Activated CD4-positive, alpha-beta T cell treated with anti-CD3 and anti-CD28 coated beads, Interleukin-2, amount 50 U/mL, for 16 hours (primary cell): ENCODE measurements at places on chromosomes 3 and 15.
A peak's percentile ranks its signal among the peaks of the same experiment; 100 is the strongest.

- DNase-seq, result no peak
Measured at GRCh38 chr3:50258029-50258680, 10.8 kb upstream of the SEMA3B start.

DNA sequence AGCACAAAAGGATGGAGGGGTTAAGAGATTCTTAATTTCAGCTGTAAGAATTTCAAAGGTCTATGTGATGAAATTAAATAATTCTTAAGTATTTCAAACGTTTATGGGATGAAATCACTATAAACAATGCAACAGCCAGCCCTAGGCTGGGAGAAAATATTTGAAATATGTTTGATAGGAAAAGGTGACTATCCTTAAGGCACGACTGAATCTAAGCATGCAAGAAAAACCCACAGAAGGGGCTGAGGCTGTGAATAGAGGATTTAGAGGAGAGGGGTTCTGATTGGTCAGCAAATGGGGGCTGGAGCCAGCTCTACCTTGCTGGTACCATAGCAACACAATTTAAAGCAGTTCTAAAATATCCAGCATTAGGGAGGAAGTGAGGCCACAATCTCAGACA lies 220.8 kb upstream of the ATP10A start:
- no peak for DNase-seq

DNA sequence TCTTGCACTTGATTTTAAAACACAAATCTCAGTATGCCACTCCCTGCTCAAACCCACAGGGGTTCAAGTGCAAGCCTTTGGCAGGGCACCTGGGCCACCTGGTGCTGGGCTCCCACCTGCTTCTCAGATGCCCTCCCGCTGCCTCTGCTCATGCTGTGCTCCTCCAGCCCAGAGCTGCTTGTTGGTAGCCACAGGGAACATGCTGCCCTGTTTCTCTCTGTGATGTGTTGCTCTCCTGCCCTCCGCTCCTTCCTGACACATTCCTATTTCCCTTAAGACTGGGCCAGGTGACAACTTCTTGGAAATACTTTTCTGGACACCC lies 27.1 kb upstream of the KY start:
- DNase-seq, result no peak

GRCh38 chr3:197611255-197611654 lies 55.5 kb upstream of the BDH1 start:
- no peak for DNase-seq

- DNase-seq, result no peak
Measured at GRCh38 chr3:34650131-34650530, 851.7 kb downstream of the PDCD6IP start.

DNA sequence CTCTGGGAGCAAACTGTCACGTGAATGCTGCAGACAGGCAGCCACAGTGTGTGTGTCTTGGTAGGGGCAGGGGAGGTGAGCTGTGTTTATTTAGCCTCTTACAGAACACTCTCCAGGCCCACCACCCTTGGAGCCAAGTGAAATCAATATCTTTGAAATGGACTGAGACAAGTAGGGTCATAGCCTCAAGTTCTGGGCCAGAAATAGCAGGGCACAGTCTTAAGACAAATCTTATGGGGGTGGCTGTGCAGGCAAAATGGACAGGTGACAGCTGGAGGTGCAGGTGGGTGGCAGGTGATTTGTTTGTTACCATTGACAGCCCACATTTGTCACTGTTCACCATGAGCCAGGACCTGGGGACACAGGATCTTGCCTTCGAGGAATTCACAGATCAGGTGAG lies 93.6 kb upstream of the NMNAT3 start:
- DNase-seq, result no peak

GRCh38 chr3:50028346-50028745 lies 60.4 kb upstream of the RBM5 start:
- no peak for DNase-seq

DNA sequence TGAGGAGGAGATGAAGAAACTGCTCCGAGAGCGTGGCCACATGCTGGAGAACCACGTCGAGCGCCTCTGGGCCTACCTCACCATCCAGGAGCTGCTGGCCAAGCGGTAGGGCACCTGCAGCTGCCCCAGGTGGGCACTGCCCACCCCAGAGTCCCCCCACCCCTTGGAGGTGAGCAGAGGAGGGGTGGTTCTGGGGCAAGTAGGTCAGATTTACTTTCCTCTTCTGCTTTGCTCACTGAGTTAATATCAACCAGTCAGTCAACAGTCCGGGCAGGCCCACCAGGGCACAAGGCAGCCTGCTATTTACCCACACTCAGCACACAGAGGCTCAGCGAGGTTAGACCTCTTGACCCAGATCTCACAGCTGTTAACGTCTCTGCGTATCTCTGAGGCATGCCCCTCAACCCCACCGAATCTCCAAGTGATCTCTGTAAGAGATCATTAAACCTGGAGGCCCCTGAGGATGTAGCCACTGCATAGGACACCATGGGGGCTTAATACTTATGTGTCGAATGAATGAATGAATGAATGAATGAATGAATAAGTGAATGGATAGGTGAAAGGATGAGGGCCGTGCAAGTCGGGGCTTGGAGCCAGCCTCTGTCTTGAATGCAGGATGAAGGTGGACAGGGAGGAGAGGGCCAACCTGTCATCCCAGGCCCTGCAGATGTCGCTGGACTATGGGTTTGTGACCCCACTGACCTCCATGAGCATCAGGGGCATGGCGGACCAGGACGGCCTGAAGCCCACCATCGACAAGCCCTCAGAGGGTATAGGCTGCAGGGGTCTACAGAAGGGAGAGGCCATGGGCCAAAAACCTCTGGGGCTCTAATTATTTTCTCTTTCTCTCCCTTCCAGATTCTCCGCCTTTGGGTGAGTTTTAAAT lies 8.0 kb upstream of the ITIH3 start:
- no peak for DNase-seq

- no peak for DNase-seq
Measured at GRCh38 chr3:50388016-50388719, 28.8 kb upstream of the TMEM115 start.

- no peak for DNase-seq
Measured at GRCh38 chr15:95416576-95416975, 913.9 kb upstream of the NR2F2 start.

DNA sequence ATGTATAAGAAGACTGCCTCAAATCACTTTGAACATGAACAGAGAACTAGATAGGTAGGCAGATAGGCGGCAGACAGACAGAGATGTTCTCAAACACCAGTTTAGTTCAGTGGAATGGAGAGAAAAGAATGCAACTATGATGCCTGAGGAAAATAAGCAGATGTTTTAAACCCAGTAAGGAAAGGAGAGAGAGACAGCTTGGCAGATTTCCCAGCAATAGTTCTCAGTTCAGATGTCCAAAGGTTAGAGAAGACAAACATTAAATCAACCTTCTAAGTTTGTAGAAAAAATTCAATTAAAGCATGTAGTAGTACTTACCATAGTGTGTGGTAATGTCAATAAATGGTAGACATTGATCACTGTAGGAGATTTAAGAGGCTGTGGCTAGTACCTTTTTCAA lies 209.6 kb upstream of the PFN2 start:
- no peak for DNase-seq

DNA sequence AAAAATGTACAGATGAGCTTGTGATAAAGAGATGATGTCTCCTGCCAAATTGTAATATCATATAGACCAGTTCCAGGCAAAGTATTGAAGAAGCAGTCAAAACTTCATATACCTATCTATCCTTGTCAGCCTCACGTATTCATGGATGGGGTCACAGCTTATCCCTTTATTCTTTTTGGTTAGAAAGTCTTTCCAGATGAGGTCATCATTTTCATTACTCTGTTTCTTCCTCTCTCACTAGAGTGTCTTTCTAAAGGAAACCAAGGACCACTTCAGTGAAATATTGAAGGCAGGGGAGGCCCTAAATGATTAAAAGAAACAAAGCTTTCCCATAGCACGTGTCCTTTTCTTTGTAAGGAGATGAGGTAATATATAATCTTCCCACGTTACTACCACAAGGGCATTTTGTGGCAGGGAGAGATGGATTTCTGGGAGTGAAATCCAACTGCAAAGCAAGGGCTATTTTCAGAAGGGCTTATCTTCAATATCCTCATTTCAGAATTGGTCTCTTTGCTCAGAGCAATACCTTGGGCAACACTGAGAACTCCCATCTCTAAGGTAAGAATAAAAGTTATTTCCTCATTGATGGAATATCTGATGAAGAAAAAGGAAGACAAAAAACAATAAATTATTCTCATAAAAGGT lies 260.2 kb downstream of the TIGIT start:
- no peak for DNase-seq

- no peak for DNase-seq
Measured at GRCh38 chr15:73021139-73021621, 31.1 kb upstream of the NEO1 start.

GRCh38 chr15:56244811-56245576 lies 1.3 kb upstream of the RFX7 start:
- DNase-seq, result peak; percentile 32

DNA sequence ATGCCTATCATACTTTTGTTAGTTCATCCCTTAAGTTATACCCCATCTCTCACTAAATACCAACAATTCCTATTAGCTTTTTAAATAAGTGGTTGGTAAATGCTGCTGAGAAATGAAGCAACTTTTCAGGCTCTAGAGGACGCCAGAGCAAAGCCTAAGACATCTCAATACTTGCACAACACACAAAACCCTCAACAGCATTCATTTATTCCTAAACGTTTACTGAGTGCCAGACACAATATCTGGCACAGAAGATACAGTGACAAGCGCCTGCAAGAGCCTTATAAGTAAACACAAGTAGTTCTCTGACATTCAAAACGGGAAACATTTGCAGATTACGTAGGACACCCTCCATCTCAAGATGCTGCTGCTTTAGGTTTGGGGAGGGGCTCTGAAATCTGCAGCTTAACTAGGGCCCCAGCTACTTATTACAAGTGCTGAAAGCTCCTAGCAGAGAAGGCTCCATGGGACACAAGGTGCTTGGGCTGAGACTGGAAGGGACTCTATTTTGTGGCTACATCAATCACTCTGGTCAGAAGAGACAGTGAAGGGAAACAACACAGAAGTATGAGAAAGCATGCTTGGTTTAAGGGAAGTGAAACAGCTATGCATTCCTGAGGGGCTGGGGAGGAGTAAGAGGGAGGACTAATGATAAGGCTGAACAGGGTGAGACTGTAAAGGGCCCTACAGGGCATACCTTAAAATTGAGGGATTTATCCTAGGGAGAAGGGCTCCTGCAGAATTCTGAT lies 311.3 kb downstream of the PLCL2 start:
- DNase-seq, result no peak

GRCh38 chr3:196192524-196193051 lies 18.6 kb downstream of the ZDHHC19 start:
- DNase-seq, result no peak

DNA sequence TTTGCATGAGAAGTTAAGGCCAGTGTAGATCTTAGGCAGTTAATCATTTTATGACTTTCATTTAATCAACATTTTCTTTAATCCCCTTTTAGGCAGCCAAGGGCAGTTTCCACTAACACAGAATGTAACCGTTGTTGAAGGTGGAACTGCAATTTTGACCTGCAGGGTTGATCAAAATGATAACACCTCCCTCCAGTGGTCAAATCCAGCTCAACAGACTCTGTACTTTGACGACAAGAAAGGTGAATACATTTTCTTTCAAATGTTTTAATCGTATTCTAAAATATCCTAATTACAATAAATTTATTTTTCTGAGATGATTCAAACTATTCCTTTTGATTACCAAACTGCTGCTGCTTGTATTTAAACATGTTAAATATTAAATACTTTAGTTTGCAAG lies 843.2 kb downstream of the CADM2 start:
- no peak for DNase-seq

DNA sequence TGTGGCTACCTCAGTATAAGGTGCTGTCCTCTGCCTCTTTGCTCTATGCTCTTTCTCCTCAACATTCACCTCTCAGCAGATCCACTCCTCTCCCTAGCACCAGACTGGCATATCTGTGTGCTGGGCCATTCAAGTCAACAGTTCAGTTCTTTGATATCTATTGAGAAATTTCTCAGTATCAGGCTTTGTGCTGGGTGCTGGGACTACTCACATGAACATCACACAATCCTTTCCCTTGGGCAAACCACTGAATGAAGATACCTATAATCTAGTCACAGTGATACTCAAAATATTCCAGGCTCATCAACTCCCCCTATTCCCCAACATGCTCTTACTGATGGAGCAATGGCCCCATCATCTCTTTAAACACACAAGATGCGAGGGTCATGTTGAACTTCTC lies 120.8 kb downstream of the RPL22L1 start:
- no peak for DNase-seq

DNA sequence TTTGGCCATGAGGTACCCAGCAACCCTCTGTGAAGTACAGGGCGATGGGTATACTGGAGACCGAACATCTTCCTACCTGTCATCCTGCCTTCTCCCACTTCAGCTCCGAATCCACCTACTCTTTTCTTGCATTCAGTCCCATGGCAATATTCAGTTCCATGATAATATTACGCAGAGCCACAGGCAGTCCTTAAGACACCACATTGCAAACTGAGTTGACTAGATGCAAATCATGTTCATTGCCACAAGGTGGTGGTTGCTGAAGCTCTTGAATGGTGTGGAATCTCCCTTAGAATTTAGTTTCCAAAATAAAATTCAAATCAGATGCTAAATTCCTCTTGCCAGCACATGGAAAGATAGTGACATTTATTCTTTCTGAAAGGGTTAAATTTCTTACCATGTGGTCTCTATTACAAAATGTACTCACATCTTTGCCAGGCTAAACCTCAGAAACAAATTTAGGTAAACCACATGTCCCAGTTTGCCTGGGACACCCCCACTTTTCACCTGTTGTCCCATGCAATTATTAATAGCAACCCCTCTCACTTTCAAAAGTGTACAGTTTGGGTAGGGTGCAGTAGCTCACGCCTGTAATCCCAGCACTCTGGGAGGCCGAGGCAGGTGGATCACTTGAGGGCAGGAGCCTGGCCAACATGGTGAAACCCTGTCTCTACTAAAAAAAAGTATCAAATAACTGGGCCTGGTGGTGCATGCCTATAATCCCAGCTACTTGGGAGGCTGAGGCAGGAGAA lies 1.7 kb upstream of the NME9 start:
- no peak for DNase-seq

GRCh38 chr3:110180733-110181132 lies 843.4 kb upstream of the DPPA4 start:
- no peak for DNase-seq
